NCI-H1105 (cell line): ENCODE measurements at places on chromosomes 1 and 21.

GRCh38 chr1:40663324-40664166, 1.9 kb downstream of the RIMS3 start:
- peak; percentile 27 for DNase-seq

- no peak for DNase-seq
These were observed 1.0 kb downstream of the C1orf198 start for GRCh38 chr1:230867101-230867902.

DNA sequence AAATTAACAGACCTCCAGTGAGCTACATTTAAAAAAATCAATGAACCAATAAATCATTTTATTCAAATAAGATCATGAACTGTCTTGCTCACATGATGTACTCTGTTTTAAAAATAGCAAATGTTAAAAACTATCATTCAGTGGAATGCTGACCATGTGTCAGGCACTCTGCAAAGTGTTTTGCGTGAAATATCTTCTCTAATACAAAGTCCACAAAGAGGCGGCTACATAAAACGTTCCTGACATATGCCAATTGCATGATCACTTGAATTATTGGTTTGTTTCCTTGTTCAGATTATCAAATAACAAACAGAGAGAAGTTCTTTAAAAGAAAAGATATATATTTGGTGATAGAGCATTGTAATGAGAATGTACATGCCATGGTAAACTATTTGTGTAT, 10.7 kb downstream of the FMO2 start:
- no peak for DNase-seq

DNA sequence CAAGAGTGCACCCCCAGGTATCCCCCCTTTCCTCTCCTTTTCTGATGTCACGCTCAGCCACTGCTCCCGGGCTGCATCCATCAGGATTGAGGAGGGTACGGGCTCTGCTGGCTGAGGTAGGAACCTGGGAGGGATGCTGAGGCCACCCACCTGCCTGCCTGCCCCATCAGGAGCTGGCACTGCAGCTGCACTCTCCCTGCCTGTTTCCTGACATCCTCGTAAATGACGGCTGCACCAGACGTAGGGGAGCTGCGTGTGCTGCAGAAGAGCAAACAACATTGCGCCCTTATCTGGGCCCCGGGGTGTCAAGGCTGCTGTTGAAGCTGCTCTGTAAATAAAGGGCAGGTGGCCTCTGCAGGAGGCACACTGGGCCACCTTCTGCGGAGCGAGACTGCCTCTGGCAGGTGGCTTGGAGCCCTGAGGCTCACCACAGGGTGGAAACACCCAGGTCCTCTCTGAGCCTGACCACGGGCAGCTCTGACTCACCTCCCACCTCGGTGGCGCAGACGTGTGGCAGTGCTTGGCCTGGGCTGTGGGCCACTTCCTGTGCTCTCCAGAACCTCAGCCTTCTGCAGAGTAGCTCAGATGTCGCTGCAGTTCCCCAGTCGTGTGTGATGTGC, 30.9 kb downstream of the SNAP47 start:
- peak; percentile 21 for DNase-seq

- DNase-seq = no peak
These were observed 672.6 kb upstream of the NEGR1 start for GRCh38 chr1:72954943-72955342.

- no peak for DNase-seq
These were observed 15.4 kb downstream of the FMOD start for GRCh38 chr1:203335503-203335902.

GRCh38 chr1:94118013-94118412, 2.9 kb downstream of the ABCA4 start:
- no peak for DNase-seq

DNA sequence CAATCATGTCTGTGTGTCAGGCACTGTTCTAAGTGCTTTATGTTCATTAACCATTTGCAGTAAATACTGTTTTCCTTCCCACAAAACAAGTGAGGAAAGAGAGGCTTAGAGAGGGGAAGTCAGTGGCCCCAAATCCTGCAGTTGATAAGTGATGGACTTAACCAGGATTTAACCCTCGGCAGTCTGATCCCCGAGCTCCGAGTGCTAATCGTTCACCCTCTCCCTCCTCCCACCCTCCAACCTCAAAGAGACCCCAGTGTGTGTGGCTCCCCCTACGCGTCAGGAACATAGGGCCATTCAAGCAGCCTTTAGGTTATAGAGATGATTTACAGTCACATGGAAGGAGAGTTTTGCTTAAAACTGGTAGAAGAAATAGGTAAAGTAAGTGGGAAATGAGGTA, 47.2 kb downstream of the SCCPDH start:
- DNase-seq = no peak

GRCh38 chr21:25506887-25507286, 100.4 kb downstream of the MRPL39 start:
- DNase-seq = no peak

DNA sequence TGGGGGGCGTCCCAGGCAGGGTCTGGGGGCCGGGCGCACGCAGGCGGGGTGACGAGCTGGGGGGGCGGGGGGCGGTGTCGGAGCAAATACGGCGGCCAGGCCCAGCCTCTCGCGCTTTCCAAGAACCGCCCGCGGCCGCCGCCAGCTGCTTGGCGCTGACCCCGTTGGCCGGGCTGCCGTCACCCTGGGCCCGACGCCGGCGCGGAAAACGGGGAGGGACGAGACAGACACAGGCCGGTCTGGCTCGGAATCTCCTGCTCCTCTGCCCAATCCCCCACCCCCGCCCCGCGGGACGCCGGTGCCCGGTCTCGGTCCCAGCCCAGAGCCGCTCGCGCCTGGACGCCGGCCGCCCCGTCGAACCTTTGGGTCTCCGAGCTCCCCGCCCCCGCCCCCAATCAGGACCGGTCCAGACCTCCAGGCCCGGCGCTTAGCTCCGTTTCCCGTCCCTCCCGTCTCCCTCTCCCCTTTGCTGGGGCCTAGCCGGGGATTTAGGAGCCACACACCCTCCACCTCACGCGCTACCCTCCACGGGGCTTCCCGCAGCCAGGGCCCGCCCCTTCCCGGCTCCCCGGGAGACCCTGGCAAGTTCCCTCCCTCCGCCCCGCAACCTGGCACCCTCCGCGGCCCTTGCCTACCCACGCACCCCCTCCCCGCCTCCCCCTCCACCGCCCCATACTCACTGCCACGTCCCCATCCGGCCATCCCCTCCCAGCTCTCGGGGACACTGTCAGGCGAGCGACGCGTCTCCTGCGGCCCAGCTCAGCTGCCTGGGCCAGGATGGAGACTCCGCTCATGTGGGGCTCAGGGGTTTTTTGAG, 800 bp upstream of the MMP23B start:
- DNase-seq = no peak

DNA sequence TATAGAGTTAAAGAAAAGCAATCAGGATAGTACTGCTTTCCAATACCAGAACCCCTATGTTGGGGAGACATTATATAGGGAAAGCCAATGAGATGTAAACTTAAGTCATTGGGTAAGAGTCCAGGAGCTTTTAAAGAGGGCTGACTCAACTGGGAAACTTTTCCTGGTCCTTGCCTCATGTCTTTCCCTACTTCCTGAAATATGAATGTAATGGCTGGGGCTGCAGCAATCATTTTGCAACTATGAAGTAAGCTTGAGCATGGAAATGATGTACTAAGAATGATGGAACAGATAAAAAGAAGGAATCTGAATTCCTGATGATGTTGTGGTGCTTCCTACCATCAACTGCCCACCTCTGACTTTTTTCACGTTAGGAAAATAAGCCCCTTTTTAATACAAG, 55.7 kb downstream of the WDR3 start:
- DNase-seq = no peak

DNA sequence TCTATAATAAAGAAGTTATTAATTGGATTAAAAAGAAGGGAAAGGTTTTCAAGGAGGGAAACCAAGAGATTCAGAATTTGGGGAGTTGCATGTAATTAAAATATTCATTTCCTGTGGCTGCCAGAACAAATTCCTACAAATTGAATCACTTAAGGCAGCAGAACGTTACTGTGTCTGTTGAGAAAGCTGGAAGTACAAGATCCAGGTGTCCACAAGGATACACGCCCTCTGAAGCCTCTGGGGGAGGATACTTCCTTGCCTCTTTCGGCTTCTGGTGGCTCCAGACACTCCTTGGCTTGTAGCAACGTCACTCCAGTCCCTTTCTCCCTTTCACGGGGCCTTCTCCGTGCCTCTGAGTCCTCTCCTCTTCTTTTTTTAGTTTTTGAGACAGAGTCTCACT, 67.9 kb downstream of the KAZN start:
- DNase-seq = no peak

GRCh38 chr1:199009447-199009846, 370.6 kb downstream of the PTPRC start:
- no peak for DNase-seq

GRCh38 chr1:198276241-198276640, 119.4 kb downstream of the NEK7 start:
- no peak for DNase-seq

DNA sequence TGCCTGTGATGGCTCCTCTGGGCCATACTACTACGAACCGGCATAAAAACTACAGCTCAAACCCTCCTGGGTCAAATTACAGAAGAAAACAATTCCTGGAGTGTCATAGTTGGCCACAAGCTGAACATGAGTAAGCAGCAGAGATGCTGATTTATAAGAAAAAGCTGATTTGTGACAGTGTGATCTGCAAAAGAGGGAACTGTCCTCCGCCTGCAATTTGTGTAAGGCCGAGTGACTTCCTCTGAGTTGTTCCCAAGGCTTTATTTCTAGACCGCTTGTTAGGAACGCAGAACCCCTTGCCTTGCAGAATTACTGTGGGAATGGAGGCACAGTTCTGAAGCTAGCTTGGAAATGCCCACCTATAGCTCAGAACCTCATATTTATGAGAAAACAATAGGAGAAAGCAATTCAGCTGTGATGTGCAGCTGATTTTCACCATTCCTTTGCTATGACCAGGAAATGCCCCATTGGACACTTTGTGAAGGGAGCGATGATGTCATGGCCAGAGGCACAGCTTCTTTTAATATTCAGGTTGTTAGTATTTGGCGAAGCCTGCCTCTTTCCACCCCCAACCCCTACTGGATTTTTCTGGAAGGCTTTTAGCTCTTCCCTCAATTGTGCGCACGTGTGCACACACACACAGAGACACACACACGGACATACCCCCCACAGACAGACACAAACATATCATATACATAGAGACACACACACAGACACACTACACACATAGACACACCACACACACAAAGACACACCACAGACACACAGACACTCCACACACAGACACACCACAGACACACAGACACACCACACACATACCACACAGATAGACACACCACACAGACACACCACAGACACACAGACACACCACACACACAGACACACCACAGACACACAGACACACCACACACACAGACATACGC, 47.6 kb downstream of the IER5 start:
- DNase-seq = no peak

- no peak for DNase-seq
These were observed 14.4 kb downstream of the ABCG1 start for GRCh38 chr21:42233067-42233961.

- no peak for DNase-seq
These were observed 22.4 kb upstream of the ARHGAP29 start for GRCh38 chr1:94259635-94260289.

GRCh38 chr1:6416295-6416656, 3.4 kb downstream of the HES2 start:
- no peak for DNase-seq

DNA sequence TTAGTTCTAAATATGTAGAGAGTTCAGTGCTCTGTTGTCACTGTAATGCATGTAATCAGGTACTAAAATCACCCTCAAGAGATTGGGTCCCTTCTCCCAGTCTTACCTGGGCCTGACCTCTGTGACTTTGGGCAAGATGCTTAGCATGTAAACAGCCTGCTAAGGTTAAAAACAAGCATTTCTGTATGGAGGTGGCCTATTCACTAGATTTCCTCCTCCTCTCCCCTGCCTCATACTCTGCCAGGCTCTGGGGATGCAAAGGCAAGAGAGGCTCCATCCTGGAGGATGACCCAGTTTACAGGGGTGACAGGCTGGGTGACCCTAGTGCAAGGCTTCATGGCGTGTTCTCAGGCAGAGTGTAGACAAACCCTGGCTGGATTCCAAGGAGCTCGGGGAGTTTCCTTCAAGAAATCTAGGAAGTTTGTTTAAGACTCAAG, 28.8 kb downstream of the VANGL2 start:
- no peak for DNase-seq

DNA sequence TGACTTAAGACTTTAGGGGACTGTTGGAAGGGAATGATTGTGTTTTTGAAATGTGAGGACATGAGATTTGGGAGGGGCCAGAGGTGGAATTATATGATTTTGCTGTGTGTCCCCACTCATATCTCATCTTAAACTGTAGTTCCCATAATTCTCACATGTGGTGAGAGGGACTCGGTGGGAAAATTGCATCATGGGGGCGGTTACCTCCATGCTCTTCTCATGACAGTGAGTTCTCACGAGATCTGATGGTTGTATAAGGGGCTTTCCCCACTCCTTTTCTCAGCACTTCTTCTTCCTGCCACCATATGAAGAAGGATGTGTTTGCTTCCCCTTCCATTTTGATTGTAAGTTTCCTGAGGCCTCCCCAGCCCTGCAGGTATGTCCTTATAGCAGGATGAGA, 35.0 kb upstream of the SCAF4 start:
- DNase-seq = no peak

DNA sequence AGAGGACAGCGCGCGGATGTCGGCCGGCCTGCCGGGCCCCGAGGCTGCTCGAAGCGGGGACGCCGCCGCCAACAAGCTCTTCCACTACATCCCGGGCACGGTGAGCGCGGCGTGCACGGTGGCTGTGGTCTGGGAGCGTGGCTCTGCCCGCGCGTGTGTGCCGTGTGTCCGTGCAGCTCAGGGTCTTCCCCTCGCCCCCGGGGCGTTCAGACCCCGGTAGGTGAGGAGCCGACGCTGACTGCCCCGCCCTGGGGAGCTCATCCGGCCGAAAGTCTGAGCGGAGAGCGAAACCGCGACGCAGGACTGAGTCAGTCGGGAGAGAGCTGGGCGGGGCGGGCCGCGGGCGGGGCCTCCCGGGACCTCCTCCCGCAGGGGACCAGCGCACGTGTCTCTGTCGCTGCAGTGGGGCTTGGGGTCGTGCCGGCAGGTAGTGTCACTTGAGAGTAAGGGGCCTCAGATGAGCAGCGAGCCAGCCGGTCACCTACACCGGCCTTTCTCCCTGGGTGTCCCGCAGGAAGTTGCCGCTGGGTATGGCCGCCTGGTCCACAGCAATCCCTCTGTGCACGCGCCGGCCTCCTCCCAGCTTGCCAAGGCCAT, 520 bp downstream of the PLEKHN1 start:
- no peak for DNase-seq

- DNase-seq = no peak
These were observed 288.4 kb upstream of the RGS18 start for GRCh38 chr1:191869790-191870312.

DNA sequence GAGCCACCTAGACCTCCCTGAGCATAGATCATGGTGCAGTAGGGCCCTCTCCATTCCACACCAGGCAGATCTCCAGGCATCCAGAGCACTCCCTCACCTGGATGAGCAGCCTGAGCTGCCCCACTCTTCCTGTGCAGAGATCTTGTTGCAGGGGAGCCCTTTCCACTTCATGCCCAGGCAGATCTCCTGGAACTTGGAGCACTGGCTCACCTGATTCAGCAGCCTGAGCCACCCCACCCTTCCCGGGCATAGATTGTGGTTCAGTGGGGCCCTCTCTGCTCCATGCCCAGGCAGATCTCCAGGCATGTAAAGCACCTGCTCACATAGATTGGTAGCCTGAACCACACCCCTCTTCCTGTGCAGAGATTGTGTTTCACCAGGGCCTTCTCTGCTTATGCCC, 78.0 kb downstream of the SEC16B start:
- no peak for DNase-seq

GRCh38 chr1:173164686-173165085, 42.4 kb downstream of the TNFSF4 start:
- no peak for DNase-seq

- DNase-seq = peak; percentile 18
These were observed 2.0 kb upstream of the ATF3 start for GRCh38 chr1:212606395-212607205.

- DNase-seq = no peak
These were observed 55.5 kb downstream of the OLFML3 start for GRCh38 chr1:114034567-114035303.
